Mesenteric fat pad (tissue), 1 donor: ENCODE measurements at places on chromosomes 11 and 22. TPM values are rescaled to one million over a fixed set of nuclear protein-coding genes. Genes with fewer than 3 reads are reported as not detected.

DNA sequence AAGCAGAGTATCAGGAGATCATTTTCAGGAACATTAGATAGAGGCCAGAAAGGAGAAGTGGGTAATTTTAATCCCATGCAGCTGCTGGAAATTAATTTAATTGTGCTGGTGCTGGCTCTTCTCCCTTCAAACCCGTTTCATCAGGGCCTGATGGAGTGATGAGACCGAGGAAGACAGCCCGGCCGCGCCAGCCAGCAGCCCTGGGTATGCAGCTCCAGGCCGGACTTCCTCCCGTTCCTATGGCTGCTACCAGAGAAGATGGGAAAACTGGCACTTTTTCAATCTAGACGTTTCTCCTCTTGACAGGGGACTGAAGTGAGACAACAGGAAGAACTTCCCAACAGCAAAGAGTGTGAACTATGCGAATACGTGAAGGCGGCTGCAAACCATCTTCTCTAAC, 24.6 kb upstream of the ZBTB16 start:
- peak; percentile 81 for DNase-seq

DNA sequence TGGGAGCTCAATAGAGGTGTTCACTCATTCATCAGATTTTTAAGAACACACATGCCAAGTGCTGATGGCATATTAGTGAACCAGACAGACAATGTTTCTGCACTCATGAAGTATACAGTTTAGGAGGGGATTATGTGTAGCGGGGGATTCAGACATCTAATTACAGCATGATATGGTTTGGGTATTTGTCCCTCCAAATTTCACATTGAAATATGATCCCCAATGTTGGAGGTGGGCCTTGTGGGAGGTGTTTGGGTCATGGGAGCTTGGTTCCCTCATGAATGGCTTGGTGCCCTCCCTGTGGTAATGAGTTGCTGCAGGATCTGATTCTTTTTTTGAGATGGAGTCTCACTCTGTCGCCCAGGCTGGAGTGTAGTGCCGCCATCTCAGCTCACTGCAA, 8.9 kb upstream of the RAB3IL1 start:
- DNase-seq = no peak

DNA sequence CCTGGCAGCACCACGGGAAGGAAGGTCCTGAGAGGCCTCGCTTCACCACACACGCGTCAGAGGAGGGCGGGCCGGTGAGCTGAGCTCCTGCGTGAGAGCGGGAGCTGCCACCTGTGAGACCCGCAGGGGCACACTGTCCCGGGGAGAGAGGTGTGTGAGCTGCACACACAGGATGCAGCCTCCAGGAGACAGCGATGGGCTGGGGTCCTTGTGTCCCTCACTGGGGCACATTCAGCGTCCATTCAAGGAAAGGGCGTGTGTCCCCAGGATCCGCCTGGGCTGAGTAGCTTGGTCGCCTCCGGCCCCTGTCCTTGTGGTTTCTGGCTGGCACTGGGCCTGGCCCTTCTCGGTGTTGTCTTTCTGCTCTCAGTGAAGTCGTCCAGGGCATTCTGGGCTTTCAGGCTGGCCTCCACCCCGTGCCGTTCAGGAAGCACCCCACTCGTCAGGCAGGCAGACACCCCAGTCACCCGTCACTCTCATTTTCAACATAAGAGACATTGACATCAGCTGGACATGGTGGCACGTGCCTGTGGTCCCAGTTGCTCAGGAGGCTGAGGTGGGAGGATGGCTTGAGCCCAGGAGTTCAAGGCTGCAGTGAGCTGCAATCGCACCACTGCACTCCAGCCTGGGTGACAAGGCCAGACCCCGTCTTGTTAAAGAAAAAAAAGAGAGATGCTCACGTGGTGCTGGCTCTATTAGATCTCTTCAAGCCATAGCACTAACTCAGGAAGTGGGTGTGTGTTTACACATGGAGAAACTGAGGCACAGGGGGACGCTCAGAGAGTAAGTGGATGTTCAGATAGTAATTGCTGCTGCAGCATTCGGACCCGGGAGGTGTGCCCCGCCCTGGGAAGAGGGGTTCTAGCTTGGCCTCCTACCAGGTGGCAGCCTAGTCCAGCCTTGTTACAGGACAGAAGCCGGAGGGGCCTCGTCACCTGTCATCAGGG, 1081.6 kb downstream of the BRD1 start:
- DNase-seq = peak; percentile 82

DNA sequence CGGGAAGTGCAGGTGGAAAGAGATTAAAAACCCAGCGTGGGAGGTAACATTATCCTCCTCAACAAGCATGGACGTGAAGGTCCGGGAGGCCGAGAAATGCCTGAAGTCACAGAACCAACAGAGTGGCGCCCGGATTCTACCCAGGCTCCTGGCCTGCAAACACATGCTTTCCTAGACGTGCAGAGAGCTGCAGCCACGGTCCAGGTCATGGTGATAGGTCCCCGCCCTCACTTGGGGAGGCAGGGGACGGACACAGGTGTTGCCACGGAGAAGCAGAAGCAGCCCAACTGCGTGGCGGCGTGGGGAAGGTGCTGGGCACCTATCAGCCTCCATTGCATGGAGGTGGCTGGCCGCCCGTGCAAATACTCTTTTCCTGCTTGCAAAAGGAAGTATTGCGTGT, 148.8 kb downstream of the MPPED1 start:
- peak; percentile 76 for DNase-seq

- no peak for DNase-seq
Observed at GRCh38 chr22:39237318-39238100, 7.3 kb downstream of the PDGFB start.

GRCh38 chr22:48968201-48968959, 859.3 kb downstream of the BRD1 start:
- DNase-seq = peak; percentile 65

- DNase-seq = no peak
Observed at GRCh38 chr11:73466643-73467042, 90.4 kb downstream of the RELT start.

- no peak for DNase-seq
Observed at GRCh38 chr11:102191832-102192231, 81.6 kb downstream of the YAP1 start.

GRCh38 chr11:2770096-2770751, 70.4 kb upstream of the KCNQ1OT1 start:
- peak; percentile 88 for DNase-seq

DNA sequence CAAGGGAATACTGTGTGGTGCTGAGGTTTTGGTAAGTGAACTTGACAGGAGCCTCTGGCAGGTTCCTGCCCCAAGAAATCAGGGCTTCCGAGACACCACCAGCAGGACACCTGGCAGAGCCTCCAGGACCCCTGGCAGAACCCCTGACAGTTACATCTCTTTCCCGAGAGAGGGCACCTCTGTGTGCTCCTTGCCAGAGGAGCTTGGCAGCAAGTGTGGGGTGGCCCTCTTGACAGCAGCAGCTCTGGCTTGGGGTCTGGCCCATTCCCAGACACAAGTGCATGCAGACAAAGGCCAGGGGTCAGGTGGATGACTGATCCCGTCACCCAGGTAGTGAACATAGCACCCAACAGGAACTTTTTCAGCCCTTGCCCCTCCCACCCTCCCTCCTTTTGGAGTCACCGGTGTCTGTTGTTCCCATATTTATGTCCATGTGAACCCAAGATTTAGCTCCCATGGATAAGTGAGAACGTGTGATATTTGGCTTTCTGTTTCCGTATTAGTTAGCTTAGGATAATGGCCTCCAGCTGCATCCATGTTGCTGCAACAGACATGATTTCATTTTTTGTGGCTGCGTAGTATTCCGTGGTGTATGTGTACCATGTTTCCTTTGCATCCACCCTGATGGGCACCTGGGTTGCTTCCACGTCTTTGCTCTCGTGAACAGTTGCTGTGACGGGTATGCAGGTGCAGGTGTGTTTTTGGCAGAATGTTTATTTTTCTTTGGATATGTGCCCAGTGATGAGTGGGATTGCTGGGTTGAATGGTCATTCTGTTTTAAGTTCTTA, 21.2 kb upstream of the OSBPL5 start:
- DNase-seq = no peak

GRCh38 chr11:65503368-65503948, 4.6 kb downstream of the MALAT1 start:
- no peak for DNase-seq

- peak; percentile 81 for DNase-seq
Observed at GRCh38 chr22:23835484-23836144, 3.2 kb downstream of the DERL3 start.

- DNase-seq = no peak
Observed at GRCh38 chr11:116927163-116927974, 89.9 kb upstream of the APOA1 start.

DNA sequence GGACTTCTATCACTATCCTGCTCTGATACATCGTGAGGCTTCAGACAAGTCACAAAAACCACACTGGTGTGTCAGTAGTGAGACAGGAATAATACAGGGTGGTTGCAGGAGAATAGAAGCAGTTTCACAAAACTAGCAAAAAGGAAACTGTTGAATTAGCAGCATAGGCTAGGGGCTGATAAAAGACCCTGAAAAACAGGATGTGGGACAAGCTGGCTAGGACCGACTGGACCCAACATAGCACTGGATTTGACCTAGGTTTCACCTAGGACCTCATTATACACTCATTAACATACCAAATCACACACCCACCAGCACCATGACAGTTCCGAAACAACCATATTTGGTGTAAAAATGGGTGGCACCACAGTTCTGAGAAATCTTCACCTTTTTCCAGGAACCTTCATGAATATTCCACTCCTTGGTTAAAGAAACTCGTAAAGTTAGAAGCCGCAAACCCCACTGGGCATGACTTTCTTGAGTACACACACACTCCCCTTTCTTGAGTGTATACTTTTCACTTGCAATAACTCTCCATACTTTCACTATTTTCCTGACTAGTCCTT, 76.2 kb downstream of the SLC1A2 start:
- DNase-seq = no peak

DNA sequence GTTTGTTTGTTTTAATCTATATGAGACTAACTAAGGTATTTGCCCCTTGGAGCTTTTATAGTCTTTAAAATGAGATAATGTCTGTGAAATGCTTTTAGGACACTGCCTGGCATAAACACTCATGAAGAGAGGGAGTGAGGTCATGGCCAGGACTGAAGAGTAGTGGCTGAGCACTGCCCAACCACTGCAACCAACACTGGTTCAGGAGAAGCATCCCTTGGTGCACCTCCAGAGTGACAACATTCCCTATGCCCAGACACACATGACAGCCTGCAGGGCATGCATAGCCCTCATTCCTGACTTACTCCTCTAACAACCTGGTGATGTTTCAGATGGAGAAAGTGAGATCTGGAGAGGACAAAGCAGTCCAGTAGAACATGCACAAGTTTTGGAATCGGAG, 36.1 kb downstream of the ME3 start:
- no peak for DNase-seq

DNA sequence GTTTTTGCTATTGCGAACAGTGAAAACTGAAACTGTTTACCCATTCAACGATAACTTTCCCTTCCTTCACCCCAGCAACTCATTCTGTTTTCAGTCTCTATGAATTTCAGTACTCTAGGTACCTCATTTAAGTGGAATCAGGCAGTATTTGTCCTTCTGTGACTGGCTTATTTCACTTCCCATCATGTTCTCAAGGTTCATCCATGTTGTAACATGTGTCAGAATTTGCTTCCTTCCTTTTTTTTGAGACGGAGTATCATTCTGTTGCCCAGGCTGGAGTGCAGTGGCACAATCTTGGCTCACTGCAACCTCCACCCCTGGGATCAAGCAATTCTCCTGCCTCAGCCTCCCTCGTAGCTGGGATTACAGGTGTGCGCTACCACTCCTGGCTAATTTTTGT, 23.7 kb downstream of the HTR3B start:
- no peak for DNase-seq

DNA sequence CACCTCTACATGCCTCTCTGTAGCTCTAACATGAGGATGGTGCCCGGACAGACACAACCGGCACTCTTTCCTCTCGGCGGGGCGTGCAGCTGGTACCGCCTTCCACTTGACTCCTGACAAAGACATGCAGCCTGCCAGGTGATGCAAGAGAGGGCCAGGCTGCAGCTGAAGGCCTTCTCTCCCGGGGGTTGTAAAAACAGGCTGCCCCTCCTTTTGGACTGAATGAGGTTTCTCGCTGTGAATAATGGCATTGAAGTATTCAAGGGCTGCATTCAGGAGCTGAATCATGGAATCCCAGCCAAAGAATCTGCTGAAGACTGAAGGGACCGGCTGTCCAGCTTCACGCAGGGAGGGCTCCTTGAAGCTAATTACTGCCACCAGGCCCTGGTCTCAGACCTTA, 110.9 kb downstream of the GALNT18 start:
- DNase-seq = no peak

DNA sequence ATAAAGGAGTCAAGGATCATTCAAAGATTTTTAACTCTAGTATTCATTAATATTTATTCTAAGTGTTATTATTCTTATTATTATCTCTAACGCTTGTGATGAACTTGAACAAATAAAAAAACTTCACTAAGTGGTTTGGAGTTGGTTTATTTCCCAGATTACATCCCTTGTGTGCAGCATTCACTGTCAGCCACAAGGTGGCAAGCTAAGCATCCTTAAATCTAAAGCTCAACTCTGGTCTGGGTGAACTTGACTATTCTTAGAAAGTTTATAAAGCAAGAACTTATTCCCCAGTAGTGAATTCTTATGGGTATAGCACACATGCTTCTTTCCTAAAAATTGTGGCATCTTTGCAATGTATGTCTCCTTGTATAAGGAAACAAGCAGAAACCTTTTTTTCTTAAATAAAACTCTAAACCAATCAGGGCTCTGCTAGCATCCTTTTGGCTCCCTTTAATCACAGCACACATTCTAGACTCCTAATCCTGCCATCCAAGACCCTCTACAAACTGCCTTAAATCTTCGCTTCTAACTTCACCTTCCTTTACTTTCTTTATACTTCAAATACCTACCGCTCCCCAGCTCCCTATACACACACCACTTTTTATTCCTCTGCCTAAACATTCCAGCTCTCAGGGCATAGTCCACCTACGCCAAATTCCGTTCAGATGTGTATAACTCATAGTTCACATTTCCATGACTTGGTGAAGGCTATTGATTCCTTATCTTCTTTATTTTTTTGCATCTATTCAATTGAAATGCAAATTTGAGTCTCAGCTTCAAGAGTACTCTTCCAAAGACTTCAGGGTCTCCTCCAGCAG, 1068.8 kb downstream of the DLG2 start:
- DNase-seq = no peak

DNA sequence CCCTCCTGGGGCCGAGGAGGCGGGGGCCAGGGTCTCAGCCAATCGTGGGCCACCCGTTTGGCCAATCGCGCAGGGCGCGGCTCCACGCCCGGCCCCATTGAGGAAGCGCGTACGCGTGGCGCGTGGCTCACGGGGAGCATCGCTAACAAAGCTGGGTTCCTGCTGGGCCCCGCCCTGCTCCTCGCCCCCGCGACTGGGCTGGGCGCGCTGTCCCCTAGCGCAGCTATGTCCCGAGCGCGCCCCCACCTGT, 614 bp upstream of the ASCL2 start:
- no peak for DNase-seq

GRCh38 chr11:33134276-33134675, 27.0 kb downstream of the CSTF3 start:
- no peak for DNase-seq

- no peak for DNase-seq
Observed at GRCh38 chr11:34501949-34502348, 11.6 kb downstream of the ELF5 start.

The PRG2 gene
- total RNA-seq = 0.45 TPM

The YPEL1 gene
- 2.2 TPM for total RNA-seq

The ZNF214 gene
- 0.96 TPM for total RNA-seq

The ACR gene
- 4.5 TPM for total RNA-seq

The SYT8 gene
- not detected for total RNA-seq

The C11orf87 gene
- total RNA-seq = not detected

The IFT27 gene
- 21.4 TPM for total RNA-seq

The OR4C46 gene
- total RNA-seq = not detected

The CDPF1 gene
- 7.6 TPM for total RNA-seq
